ENCODE measurements at places on chromosomes 3 and 15. TPM values are rescaled to one million over a fixed set of nuclear protein-coding genes. Genes with fewer than 3 reads are reported as not detected.

Gene ALDH1L1
- 1.3 TPM for total RNA-seq

Gene LDHAL6B
- total RNA-seq = not detected

Gene C3orf85
- not detected for total RNA-seq

Gene PRC1
- total RNA-seq = 242 TPM

Gene UROC1
- not detected for total RNA-seq

Gene C3orf62
- total RNA-seq = 1.3 TPM

Gene TGM5
- total RNA-seq = not detected

Gene HRH1
- total RNA-seq = 27.8 TPM

Gene MLF1
- total RNA-seq = 3.7 TPM

Gene NLGN1
- total RNA-seq = 6.7 TPM

Gene ZBTB47
- 26.0 TPM for total RNA-seq
